Esophagus squamous epithelium (tissue), 5 donors: ENCODE measurements at places on chromosomes 4 and X.

DNA sequence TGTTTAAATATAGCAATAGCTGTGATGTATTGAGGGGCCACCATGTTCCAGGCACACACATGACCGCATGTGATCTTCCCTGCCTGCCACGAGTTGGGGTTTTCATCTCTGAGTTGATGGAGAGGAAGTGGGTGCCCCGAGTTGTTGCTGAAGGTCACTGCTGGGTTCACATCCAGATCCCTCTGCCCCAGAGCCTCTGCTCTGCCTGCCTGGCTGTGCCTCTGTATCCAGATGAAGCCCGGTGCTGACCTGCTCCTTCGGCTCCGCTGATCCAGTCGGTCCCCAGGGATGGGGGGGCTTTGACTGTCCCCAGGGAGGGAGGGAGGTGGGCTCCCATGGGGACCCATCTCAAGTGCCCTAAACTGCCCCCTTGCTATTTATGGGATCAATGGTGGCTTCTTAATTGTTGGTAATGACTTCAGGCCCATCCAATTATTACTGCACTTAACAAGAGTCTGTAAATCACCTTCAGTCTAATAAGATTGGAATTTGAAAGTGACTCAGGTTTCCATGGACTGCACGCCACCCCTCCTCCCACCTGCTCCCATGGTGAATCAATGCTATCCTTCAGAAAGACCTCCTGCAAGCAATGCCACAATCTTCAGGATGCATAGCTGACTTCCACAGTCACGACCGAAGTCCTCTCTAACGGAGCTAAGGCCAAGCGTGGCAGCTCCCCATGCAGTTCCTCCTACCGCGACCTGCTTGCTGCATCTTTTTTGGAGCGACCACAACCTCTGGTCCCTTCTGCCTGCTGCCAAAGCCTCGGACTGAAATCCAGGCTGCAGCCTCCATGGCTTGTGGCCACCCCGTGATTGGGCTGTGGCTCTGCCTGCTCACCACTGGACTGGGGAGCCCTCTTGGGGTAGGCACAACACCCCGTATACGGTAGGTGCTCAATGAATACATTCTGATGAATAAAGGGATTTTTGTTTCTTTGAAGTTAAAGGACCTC is 73.1 kb downstream of the CPZ start:
- no peak for DNase-seq

DNA sequence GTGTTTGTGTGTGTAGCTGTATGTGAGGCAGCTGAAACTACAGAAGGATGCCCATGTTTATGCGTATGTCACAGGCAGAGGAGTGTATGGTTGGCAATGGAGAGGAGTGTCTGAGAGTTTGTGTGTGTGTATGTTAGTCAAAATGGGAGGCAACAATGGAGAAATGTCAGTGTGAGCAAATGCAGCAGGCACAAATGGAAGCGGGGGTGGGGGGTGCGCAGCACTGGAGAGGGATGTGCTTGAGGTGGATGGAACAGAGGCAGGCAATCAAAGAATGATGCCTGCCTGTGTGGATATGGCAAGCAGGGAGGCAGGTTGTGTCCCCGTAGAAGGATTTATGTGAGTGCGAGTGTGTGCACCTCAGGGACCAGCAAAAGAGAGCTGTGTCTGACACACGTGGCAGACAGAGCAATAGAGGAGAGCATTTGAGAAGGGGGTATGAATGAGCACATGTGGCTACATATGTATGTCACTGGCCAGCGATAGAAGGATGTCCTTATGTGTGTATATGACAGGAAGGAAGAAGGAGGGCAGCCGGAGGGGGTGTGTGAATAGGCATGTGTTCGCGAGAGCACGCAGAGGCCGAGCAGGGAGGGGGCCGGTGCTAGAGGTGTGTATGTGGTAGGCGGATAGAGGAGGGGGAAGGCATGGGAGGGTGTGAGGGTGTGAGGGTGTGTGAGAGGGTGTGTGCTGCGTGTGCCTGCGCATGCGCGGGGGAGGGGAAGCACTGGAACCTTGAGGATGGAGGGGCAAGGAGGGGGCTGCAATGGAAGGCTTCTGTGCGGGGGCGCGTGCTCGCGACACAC is 1.1 kb downstream of the PJA1 start:
- no peak for DNase-seq

- no peak for DNase-seq
Measured at GRCh38 chr4:148405161-148405893, 36.9 kb downstream of the NR3C2 start.

GRCh38 chrX:35800474-35800873 is 2.3 kb downstream of the MAGEB16 start:
- DNase-seq = no peak

DNA sequence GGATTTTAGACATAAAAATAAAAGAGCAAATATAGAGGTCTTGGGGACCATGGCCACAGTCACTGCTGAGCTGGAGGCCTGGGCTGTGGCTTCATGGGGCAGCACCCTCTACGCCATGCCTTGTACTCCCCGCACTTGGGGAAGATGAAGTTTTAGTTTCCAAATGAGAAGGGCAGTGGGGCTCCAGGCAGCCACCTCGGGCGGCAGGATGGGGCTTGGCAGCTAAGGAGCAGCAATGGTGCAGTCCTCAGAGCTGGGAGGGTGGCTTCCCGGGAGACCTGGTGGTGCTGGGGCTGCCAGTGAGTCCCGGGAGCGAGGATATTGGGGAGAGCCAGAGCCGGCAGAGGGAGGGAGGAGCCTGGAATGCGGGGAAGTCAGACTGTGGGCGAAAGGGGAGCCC is 2.4 kb downstream of the CXCR3 start:
- no peak for DNase-seq

GRCh38 chr4:13537011-13537831 is 7.1 kb downstream of the NKX3-2 start:
- DNase-seq = no peak

- DNase-seq = no peak
Measured at GRCh38 chr4:26884486-26884988, 23.9 kb downstream of the STIM2 start.

- DNase-seq = no peak
Measured at GRCh38 chr4:118798658-118799057, 37.3 kb downstream of the SEC24D start.

DNA sequence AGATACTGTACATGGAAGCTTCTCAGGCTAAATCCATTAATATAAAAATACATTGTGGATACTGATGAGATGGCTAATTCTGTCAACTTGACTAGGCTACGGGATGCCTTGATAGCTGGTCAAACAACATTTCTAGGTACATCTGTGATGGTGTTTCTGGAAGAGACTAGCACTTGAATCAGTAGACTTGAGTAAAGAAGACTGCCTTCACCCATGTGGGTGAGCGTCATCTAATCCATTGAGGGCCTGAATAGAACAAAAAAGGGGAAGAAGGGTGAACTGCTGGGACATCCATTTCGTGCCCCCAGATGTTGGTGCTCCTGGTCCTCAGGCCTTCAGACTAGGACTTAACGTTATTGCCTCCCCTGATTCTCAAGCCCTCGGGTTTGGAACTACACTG is 3.7 kb upstream of the SRP72 start:
- no peak for DNase-seq
